ENCODE measurements at places on chromosomes 11 and 22. TPM values are rescaled to one million over a fixed set of nuclear protein-coding genes. Genes with fewer than 3 reads are reported as not detected.

DNA sequence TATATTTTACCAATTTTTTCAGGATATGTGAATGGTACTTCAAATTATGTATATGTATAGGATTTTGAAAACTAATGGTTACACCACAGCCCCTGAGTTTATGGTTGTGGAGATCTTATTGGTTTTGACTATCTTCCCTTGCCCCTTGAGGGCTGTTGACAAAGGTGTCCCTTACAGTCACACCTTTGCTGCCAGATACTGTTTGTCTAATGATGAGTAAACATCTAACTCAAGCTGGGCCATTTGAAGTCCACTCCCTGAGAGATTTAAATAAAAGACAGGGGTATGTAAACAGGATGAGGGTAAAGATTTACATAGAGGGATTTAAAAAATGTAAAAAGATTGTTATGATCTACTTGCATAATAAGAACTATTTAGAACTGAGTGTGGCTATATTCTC is 38.9 kb upstream of the LUZP2 start:
- no peaks in the 10 kb centered on the region for H3K36me3 ChIP-seq
- H3K4me1 ChIP-seq = no peaks in the 10 kb centered on the region
- DNase-seq = no peak
- H3K4me3 ChIP-seq = no peak overlapping the region

DNA sequence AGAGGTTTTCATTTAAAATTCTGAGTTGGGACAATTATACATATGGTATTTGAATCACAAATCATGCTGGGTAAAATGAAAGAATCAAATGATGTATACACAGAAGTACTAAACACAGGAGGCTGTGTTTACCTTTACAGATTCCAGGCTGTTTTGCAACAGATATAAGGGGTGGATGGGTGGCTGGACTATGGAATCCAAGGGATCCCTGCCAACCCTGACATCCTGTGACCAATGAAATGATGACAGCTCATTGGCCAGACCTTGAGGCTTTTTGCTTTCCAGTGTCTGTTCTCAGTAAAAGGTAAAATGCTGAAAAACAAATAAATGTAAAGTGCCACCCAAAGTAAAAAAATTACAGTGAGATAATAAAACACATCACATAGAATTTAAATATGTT is 3.3 kb upstream of the DDI1 start:
- no peaks in the 10 kb centered on the region for H3K4me1 ChIP-seq
- H3K27ac ChIP-seq = no peak overlapping the region
- H3K27me3 ChIP-seq = no peaks in the 10 kb centered on the region

Gene ESAM
- 5.8 TPM for total RNA-seq

Gene DNAL4
- not detected for total RNA-seq

All from Peyer's patch (tissue), 4 donors.